Transverse colon (tissue), 4 donors: ENCODE measurements at places on chromosomes 2 and 18. TPM values are rescaled to one million over a fixed set of nuclear protein-coding genes. Genes with fewer than 3 reads are reported as not detected.

- H3K27ac ChIP-seq, result no peak overlapping the region
- no peak for DNase-seq
These were observed 58.0 kb downstream of the TMEM163 start for GRCh38 chr2:134660626-134661402.

DNA sequence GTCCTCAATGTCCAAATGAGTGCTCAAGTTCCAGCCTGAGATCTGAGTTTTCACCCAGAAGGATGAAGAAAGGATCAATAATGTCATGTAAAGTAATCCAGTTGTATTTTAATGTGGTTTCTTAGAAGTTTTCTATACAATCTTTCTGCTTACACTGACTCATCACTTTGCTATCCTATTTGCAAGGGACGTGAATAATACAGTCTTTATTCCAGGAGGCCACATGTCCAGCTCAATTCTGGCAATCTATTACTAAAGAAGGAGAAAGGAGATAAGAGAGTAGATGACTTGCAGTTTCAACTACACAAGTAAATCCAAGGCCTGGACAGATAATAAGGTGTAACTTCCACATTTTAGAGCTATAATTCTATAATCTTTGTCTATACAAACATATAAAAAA lies 601.1 kb upstream of the SETBP1 start:
- no peak overlapping the region for H3K27ac ChIP-seq
- no peaks in the 10 kb centered on the region for H3K36me3 ChIP-seq
- DNase-seq, result no peak
- no peak overlapping the region for H3K4me3 ChIP-seq
- H3K27me3 ChIP-seq, result no peaks in the 10 kb centered on the region
- H3K4me1 ChIP-seq, result no peaks in the 10 kb centered on the region

DNA sequence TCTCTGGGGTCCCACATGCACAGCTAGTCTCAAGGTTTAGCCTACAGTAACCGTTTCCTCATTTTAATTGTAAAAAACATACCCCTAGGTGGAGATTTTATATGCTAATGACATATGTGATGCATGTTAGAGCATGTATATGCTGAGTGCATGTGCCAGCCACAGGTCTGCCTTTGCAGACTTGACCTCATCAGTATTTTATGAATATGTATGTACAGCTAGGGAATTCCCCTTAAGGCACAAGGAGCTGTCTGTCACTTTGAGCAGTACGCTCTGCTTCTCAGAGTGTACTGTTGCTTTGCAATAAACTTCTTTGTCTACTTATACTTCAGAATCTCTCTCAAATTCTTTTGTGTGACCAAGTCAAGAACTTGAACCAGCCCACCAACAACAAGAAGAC lies 131.2 kb upstream of the ERBB4 start:
- DNase-seq, result no peak
- no peak overlapping the region for H3K27ac ChIP-seq
- H3K4me1 ChIP-seq, result no peaks in the 10 kb centered on the region
- no peaks in the 10 kb centered on the region for H3K36me3 ChIP-seq
- no peaks in the 10 kb centered on the region for H3K27me3 ChIP-seq

- peaks cover 3% of the 10 kb centered on the region for H3K27me3 ChIP-seq
- H3K4me3 ChIP-seq, result no peak overlapping the region
- H3K36me3 ChIP-seq, result no peaks in the 10 kb centered on the region
These were observed 139.1 kb upstream of the FHL2 start for GRCh38 chr2:105537920-105538319.

The CERS6 gene
- 42.3 TPM for total RNA-seq
